ENCODE measurements at places on chromosomes 6 and 20.
A peak's percentile ranks its signal among the peaks of the same experiment; 100 is the strongest.

DNA sequence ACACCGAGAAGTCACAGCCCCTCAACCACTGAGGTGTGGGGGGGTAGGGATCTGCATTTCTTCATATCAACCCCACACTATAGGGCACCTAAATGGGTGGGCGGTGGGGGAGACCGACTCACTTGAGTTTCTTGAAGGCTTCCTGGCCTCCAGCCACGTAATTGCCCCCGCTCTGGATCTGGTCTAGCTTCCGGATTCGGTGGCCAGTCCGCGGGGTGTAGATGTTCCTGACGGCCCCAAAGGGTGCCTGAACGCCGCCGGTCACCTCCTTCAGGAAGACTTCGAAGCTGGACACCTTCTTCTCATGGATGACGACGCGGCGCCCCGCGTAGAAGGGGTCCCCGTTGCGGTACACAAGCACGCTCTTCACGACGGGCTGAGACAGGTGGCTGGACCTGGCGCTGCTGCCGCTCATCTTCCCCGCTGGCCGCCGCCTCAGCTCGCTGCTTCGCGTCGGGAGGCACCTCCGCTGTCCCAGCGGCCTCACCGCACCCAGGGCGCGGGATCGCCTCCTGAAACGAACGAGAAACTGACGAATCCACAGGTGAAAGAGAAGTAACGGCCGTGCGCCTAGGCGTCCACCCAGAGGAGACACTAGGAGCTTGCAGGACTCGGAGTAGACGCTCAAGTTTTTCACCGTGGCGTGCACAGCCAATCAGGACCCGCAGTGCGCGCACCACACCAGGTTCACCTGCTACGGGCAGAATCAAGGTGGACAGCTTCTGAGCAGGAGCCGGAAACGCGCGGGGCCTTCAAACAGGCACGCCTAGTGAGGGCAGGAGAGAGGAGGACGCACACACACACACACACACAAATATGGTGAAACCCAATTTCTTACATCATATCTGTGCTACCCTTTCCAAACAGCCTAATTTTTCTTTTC lies at the start of gene DCDC2:
DCDC2 (minus strand) TSS at position 724 of the 883 bp plus-strand sequence; CDS start at position 415, 309 bp downstream.
- no peak for DNase-seq

- no peak for DNase-seq
Measured at GRCh38 chr20:52724541-52724940, 247.6 kb upstream of the TSHZ2 start.

GRCh38 chr6:72691249-72691648 lies 69.4 kb downstream of the KCNQ5 start:
- DNase-seq = no peak

DNA sequence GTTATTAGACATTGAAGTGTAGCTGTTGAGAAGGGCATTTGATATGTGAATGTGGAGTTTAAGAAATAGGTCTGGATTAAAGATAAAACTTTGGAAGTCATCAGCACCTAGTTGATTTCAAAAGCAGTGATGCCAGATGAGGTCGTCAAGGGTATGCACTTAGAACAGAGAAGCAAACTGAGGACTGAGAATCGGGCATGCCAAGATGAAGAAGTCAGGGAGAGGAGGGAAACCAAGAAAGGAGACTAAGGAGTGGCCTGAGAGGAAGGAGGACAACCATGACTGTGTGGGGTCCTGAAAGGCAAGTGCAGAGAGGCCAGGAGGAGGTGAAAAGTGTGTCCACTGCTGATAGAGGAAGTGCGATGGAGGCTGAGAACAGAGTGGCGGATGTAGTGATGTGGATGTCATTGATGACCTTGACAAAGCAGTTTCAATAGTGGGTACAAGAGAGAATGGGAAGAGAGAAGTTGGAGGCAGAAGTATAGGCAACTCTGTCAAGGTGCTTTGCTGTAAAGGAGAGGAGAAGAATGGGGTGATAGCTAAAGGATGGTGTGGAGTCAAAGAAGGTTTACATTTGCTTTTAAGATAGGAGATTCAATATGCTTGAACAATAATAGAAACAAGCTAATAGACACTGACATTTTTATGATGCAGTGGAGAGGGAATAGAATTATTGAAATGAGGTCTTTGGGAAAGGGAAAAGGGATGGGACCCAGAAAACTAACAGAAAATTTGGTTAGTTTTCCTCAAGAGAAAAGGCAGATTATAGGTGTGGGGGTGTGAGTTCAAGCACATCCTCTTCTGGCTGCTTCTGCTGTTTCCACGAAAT lies 139.7 kb upstream of the TMEM170B start:
- no peak for DNase-seq

GRCh38 chr6:54193560-54193959 lies 82.3 kb downstream of the MLIP start:
- DNase-seq = no peak

DNA sequence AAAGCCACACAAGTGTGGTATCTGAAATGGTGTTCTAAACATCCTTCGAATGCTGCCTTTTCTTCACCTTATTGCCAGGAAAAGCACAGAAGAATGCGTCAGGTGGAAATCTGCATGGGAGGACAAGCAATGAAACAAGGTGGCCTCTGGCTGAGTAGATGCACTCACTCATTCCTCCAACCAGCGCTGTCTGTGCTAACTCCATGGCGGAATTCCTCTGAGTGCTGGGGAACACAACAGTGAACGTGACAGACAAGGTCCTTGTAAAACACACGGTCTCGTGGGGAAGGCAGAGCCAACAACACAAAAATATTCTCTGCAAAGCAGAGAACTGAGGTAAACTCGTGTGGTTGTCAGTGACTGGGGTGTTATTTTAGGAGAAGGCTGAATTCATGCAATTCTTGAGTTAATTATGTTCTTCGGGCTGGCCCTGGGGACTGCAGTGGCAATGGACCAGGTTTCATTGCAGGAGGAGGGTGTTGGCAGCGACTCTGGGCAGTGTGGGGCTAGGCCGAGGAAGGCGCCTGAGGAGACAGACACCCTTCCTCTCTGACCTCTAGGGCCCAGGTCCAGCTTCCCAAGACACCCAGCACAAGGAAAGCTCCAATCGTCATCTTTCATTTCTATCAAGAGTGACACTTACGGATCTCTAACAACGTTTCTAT lies 339.7 kb downstream of the PRKN start:
- no peak for DNase-seq

- DNase-seq = no peak
Measured at GRCh38 chr20:49603209-49603627, 35.3 kb upstream of the PTGIS start.

DNA sequence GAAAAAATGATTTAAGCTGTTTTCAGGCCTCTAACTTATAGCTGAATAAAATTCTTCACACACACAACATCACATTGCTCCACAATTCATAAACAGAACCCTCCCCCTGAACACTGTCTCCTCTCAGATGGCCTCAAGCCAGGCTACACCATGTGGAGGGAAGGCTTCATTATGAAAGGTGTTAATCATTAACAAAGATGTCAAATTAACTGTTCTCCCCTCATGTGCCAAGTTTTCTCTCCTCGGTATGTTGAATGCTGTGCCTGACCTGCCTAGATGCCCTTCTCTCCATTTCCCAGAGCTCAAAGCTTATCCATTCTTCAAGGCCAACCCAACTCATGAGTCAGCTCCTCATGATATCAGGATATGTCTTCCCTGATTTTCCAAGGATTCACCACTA lies 210.4 kb downstream of the GMDS start:
- no peak for DNase-seq

- no peak for DNase-seq
Measured at GRCh38 chr20:24490598-24490997, 21.2 kb downstream of the SYNDIG1 start.

DNA sequence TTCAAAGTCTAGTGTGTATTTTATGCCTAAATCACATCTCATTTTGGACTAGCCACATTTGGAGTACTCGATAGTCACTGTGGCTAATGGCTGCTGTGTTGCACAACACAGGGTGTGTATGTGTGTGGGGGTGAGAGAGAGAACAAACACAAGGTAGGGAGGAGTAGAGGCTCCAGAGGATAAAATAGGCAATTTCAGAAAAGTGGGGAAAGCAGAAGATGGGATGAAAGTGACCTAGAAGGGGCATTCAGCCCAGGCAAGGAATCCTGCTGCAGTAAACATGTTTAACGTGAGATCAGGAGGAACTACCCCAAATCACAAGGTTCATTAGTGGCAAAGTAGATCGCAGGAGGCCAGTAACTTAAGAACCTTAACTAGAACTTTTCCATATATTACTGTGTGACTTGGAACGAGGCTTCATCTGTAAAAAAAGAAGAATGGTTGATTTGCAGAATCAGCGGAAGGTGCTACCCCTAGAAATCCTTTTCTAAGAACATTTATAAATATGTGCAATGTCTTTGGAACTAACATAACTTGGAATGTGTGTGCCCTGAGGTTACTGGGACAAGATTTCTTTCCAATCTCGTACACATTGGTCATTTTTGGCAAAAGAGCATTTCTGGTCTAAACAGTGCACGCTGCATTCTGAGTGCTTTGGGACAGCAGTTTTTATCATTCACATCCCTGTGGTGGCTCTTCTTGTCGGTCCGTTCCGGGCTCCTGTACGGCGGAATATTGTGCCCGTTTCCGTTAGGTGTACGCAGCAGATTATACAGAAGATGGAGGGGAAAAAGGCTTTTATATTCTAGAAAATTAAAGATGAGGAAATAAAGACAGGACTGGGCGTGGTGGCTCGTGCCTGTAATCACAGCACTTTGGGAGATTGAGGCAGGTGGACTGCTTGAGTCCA lies 2.6 kb downstream of the DUSP22 start:
- DNase-seq = no peak

GRCh38 chr6:31349301-31349700 lies 7.7 kb downstream of the HLA-B start:
- no peak for DNase-seq

- no peak for DNase-seq
Measured at GRCh38 chr6:40754461-40755045, 167.4 kb upstream of the LRFN2 start.

DNA sequence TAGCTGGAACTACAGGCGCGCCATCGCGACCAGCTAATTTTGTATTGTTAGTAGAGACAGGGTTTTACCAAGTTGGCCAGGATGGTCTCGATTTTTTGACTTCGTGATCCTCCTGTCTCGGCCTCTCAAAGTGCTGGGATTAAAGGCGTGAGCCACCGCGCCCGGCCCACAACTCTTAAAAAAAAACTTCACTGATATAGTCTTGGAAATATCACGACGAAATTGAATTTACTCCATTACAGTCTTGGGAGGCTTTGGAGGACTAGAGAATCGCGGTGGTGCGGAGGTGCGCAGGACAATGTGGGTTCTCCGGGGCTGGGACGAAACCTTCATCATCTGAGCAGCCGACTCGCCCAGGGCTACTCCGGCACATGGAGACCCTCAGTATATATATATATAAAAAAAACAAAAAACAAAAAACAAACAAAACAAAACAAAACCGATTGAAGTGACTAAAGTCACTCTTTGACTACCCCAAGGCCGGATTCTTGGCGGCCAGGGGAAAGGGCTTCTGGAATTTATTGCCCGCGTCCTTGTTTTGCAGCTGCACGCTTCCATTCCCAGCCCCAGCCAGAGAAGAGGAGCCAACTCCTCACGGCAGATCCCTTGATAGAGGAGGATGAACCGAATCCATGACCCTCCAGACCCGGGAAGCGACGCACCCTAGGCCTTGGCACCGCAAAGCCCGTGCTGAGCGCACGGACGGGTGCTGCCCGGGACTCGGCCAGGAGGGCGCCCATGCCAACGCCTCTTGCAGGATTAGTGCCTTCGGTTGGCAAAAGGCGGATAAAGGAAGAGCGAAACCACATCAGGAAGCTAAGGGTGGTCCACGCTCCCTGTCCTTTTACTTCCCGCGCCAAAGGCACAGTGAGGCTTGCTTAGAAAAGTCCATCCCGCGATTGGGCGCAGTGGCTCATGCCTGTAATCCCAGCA lies 1.7 kb upstream of the GCM2 start:
- DNase-seq = no peak

DNA sequence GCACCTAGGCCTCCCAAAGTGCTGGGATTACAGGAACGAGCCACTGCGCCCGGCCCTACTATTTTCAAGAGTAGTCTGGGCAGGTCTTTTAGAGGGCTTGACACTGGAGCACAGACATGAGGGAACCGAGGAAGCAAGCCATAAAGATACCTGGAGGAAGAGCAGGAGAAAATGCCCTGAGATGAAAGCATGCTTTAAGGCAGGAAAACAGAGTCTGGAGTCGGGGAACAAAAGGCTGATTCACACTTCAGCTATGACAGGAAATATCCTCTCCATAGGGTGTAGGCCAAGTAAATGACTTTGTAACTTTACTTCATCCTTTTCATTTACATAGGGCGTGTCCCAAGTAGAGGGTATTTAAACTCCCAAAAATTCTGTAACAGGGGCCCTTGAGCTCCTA lies 4.3 kb upstream of the SERINC3 start:
- no peak for DNase-seq

GRCh38 chr6:25324066-25324762 lies 45.0 kb downstream of the CARMIL1 start:
- DNase-seq = no peak

- peak; percentile 87 for DNase-seq
Measured at GRCh38 chr20:32277361-32278198, at the start of gene KIF3B. Gene KIF3B, plus strand, starts transcription at chr20:32277651. Its CDS starts 32,127 bp downstream, at chr20:32309778.

DNA sequence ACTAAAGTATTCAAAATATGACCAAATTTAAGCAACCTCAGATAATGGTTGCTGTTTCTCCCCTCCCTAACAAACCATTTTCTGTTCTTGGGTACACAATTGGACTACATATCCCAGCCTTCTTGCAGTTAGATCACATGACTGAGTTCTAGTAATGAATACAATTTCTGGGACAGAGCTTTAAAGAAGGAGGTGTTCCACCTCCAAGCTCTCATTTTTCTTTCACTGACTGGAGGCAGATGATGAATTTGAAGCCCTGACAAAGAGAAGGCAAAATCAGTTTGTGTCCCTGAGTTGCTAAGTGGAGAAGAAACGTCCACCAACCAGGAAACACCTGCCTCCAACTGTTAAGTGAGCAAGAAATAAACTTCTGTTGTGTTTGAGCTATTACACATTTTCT lies 117.2 kb downstream of the LCA5 start:
- DNase-seq = no peak

GRCh38 chr6:54775576-54775975 lies 71.0 kb upstream of the FAM83B start:
- DNase-seq = no peak

DNA sequence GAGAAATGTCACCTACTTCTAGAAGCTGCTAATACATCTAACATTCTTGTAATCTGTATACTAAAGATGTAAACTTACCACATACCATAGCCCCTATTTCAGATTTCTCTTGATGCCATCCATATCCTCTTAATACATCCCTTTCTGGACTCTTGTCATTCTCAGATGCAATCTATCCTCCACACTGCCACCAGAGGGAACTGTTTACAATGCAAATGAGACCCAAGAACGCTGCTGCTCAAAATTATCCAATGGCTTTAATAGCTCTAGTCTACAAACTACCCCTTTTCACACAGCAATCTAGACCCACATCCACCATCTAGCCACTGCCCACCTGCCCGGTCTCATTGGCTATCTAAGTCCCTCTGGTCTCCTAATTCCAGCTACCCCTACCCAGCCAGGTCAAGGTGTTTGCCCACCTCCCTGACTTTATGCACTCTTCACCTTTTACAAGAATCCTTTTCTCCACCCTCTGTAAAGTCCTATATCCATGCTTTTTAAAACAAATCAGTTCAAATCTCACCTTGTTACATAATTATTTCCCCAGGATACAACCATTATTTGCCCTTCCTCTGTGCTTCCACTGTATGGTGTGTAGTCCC lies 14.8 kb downstream of the FAXC start:
- no peak for DNase-seq

GRCh38 chr20:19864130-19864529 lies 106.1 kb downstream of the RIN2 start:
- DNase-seq = no peak
